ENCODE measurements at places on chromosomes 11 and 22.
A peak's percentile ranks its signal among the peaks of the same experiment; 100 is the strongest.

DNA sequence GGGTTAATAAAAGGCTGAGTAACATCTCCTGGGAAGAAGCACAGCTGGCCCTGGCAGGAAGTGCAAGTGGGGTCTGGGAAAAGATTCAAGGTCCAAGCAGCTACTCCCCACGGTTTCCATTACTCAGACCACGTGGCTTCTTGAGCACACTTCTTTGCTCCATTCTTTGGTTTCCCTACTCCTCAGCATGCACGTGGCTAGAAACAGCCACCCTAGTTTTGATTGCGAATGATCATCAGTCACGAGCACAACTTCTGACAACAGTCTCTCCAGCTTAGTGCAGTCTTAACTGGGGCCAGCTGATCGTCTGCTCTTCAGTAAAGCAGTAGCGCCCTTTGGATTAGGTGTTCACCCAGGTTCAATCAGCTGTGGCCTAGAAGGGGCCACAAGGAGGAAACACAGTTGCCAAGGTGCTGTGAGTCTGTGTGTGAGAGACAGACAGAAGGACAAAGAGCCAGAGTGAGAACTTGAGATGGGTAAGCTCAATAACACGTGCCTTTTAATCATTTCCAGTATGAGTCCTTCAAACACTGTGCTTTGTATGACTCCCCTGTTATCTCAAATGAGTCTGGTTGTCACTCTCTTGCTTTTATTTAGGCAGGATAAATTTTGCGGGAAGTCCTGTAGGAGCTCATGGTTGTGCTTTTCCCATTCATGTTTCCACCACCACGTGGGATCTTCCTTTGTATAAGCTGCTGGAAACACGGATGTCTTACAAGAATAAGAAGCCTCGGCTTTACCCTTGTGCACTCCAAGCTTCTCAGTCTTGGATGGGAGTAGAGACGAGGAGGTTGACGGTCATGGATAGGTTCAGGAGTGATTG is 901 bp upstream of the PARVA start:
- no peak for DNase-seq
- peak overlapping the region; percentile 65 for H3K4me3 ChIP-seq
- peaks cover 14% of the 10 kb centered on the region for H3K4me1 ChIP-seq
- no peaks in the 10 kb centered on the region for H3K36me3 ChIP-seq
- H3K27ac ChIP-seq = no peak overlapping the region

DNA sequence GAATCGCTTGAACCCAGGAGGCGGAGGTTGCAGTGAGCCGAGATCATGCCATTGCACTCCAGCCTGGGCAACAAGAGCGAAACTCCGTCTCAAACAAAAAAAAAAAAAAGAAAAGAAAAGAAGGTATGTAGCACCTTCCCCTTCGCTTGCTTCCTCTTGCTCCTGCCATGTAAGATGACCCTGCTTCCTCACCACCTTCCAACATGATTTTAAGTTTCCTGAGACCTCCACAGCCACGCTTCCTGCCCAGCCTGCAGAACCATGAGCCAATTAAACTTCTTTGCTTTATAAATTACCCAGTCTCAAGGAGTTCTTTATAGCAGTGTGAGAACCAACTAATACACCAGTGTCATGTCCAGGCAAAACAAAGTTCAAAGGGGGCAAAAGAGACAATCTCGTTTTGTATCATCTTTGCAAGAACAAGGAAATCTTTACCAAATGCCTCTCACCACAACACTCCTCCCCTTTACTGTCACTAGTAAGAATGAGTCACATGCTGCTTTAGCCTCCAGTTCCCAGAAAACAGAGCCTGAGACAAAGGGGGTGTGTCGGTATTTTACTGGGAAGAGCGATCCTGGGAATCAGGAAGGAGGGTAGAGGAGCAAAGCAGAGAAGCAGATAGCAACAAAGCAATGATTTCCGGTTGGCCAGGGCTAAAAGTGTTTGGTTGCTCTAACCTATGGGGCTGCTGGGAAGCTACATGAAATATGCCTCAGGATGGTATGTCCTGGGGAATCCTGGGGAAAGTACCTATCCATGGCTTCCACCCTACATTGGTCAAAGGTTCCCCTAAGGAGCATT is 10.5 kb upstream of the MCHR1 start:
- no peaks in the 10 kb centered on the region for H3K36me3 ChIP-seq
- H3K4me1 ChIP-seq = no peaks in the 10 kb centered on the region
- DNase-seq = no peak
- no peak overlapping the region for H3K4me3 ChIP-seq
- H3K27ac ChIP-seq = no peak overlapping the region
- H3K27me3 ChIP-seq = peaks cover 7% of the 10 kb centered on the region

DNA sequence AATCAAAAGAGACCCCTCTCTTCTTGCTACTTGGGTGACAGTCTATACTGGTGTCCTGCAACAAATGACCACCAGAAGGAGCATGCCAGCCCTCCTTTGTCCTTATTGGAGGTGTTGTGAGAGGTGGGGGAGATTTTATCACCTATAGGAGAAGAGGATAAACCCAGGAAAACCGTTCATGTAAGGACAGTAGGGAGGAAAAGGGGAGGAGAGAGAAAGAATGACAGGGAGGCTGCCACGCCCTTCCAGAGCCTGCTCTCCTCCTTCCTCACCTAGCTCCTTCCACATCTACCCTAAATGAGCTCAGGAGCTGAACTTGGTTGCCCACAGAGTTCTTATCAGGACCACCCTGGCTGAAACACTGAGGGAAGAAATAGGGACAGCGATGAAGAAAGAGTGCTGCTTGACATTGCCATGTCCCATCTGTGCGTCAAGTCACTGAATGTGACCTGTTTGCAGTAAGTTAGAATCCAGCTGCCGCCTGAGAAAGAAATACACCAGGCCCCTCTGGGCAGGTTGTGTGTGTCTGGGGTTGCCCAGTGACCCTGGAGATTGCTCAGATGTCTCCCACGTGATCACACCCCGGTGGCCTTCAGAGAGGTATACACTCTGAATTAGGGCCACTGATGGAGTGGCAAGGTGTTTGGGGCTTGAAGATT is 40.4 kb upstream of the ETS1 start:
- peaks cover 4% of the 10 kb centered on the region for H3K27me3 ChIP-seq
- no peak overlapping the region for H3K27ac ChIP-seq
- H3K4me3 ChIP-seq = no peak overlapping the region
- no peak for DNase-seq

DNA sequence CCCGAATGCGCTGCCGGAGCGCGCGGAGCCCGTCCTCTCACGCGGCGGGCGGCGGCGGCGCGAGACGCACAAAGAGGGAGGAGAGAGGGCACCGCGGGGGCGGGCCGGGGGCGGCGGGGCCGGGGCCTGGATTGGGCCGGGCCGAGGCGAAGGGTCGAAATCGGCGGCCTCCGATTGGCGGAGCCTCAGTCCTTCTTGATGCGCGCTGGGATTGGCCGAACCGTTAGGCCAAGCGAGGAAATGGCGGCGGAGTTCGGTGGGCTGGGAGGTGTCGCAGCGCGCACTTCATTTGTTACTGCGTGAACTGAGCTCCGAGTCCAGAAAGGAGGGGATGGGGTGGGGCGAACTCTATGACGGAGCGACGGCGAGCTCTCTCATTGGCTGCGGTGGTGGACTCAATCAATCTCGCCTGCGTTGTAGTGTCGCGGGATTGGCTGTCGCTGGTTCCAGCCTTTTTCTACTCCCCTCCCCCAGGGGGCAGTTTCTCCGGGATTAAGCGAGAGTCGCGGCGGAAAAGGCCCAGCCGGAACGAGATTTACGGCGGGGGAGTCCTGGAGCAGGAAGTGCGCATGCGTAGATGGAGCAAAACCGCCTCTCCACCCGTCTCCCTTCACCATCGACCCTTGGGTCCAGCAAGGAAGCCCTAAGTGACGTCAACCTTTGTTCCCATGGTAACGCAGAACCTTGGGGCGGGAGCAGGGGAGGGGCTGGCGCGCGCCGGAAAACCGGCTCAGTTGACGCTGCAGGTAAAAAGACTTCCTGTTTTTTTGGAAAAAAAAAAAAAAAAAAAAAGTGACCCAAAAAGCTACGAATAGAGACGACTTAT is at the start of gene SF1:
TSS of gene SF1 (minus strand) at position 70 of the 826 bp plus-strand sequence. CDS start 150 bp downstream, outside the sequence.
- no peaks in the 10 kb centered on the region for H3K36me3 ChIP-seq
- H3K4me3 ChIP-seq = peak within 1 kb of the TSS; percentile 95
- peak within 1 kb of the TSS; percentile 92 for H3K27ac ChIP-seq
- H3K27me3 ChIP-seq = peaks cover 12% of the 10 kb centered on the region
- H3K4me1 ChIP-seq = peaks cover 20% of the 10 kb centered on the region
- DNase-seq = peak; percentile 98

DNA sequence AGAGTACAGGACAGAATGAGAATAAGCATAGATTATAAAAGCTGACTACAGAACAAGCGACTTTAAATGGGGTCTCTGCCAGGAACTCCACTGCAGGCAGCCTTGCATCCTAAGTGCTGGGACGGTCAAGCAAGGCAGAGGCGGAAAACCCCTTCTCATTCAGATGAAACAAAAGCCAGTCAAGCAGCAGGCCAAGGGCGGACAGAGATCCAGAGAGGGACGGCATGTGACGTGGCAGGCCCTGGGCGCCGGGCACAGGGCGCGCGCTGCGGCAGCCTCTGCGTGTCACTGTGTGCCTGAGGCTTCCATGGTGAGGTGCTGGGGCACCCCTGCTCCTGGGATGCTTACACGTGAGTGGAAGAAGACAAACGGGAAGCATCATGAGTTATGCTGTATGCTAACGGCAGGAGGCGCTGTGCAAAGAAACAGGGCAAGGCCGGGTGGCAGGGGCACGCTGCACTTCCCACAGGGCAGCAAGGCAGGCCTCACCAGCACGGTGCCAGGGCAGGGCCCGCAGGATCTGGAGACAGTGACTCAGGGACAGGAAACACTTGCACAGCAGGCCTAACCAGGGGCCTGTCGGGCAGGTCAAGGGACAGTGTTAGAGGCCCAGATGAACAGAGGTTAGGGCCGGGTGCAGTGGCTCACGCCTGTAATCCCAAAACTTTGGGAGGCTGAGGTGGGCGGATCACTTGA is 6.2 kb downstream of the TOLLIP start:
- H3K4me3 ChIP-seq = no peak overlapping the region
- peak; percentile 48 for DNase-seq
- H3K4me1 ChIP-seq = peaks cover 22% of the 10 kb centered on the region
- no peak overlapping the region for H3K27ac ChIP-seq
- no peaks in the 10 kb centered on the region for H3K36me3 ChIP-seq

DNA sequence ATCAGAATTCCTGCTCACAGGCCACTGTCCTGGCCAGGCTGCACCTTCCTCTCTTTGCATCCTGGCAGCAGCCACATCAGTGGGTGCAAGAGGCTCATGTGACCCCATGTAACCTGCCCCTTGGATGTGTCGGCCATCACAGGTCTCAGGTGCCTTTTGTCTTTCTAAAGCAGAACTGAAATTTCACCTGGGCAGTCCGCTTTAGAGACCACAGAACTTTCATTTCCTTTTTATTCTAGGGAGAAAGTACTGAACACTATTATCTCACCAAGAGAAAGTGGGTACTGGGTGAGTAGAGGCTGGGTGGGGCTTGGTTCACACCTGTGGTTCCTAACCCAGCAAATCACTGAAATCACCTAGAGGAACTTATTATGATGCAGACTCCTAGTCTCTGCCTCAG is 51.7 kb upstream of the NUP160 start:
- no peaks in the 10 kb centered on the region for H3K36me3 ChIP-seq
- no peak overlapping the region for H3K4me3 ChIP-seq
- no peaks in the 10 kb centered on the region for H3K27me3 ChIP-seq
- DNase-seq = no peak
- H3K27ac ChIP-seq = no peak overlapping the region
- H3K4me1 ChIP-seq = no peaks in the 10 kb centered on the region

- peaks cover 41% of the 10 kb centered on the region for H3K36me3 ChIP-seq
- H3K4me3 ChIP-seq = no peak overlapping the region
- H3K27me3 ChIP-seq = no peaks in the 10 kb centered on the region
Observed at GRCh38 chr11:79129702-79130101, 311.1 kb downstream of the TENM4 start.

DNA sequence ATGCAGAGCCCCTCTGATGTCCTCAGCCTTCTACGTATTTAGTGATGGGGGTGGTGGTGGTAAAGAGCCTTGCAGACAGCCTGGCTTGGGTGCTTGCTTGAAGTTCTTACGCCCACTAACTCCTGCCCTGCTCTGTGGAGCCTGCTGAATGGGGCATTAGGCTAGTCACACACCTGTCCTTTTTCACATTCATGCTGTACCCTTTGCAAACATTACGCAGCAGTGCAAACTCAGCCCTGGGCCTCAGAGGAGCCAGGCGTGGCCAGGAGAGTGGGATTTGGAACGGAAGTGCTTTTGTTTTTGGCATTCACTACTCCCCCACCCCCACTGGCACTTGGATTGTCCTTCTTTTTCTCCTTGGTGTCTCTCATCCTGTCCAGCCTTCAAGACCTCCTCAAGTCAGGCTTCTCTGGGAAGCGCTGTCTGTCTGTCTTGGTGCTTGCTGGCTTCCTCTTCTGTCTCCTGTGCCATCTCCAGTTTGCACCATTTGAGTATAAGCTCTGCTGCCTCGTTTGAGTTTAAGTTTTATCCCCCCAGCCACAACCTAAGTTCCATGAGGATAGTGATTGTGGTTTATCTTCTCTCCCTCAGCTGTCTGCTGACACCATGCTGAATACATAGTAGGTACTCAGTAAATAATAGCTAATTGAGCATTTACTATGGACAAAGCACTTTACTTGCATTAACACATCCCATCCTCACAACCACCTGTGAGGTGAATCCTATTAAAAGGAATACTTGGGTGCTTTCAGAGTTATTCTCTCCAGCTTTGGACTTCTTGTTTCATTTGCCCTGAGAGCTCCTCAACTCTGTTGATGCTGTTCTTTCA is 26.7 kb downstream of the ZBTB16 start:
- H3K36me3 ChIP-seq = no peaks in the 10 kb centered on the region
- peaks cover 26% of the 10 kb centered on the region for H3K4me1 ChIP-seq
- peaks cover 7% of the 10 kb centered on the region for H3K27me3 ChIP-seq
- H3K27ac ChIP-seq = no peak overlapping the region

DNA sequence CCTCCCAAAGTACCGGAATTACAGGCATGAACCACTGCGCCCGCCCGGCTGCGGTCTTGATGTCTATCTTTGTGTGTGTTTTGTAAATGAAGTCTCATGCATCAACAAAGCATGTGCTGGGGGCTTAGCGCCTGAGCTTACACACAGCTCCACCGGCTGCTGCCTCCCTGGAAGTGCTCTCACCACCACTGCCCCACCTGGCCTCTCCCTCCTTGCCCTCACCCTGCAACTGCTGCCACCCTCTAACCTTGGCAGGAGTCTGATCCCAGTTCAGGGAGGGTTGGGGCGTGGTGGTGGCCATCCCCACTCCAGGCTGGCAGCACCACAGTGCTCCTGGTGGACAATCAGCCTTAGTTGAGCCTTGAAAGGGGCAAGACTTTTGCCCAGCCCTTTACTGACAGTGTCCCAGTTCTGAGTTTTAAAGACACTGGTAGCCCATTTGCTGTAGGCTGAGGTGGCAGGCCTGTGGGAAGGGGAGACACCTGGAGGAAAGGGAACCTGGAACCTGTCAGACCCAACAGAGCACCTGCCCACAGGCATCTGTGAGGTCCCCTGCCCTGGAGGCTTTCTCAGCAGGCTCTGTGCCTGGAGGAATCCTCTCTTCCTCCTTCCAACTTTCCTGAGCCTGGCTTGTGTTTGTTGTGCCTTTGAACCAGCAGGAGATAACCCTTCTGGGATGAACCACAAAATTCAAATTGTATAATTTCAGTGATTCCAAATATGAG is 42.4 kb upstream of the WEE1 start:
- no peak for DNase-seq
- peaks cover 3% of the 10 kb centered on the region for H3K27me3 ChIP-seq
- no peaks in the 10 kb centered on the region for H3K36me3 ChIP-seq
- no peak overlapping the region for H3K27ac ChIP-seq

GRCh38 chr11:96197801-96198701 is 144.9 kb downstream of the MAML2 start:
- no peaks in the 10 kb centered on the region for H3K36me3 ChIP-seq
- DNase-seq = no peak
- H3K4me1 ChIP-seq = peaks cover 30% of the 10 kb centered on the region

GRCh38 chr22:44396021-44396726 is 83.4 kb upstream of the SHISAL1 start:
- peaks cover 13% of the 10 kb centered on the region for H3K27me3 ChIP-seq
- no peaks in the 10 kb centered on the region for H3K4me1 ChIP-seq
- H3K36me3 ChIP-seq = no peaks in the 10 kb centered on the region
- no peak for DNase-seq

Data from glutamatergic neuron (in vitro differentiated cells).